ENCODE measurements at places on chromosomes 13 and 19.

DNA sequence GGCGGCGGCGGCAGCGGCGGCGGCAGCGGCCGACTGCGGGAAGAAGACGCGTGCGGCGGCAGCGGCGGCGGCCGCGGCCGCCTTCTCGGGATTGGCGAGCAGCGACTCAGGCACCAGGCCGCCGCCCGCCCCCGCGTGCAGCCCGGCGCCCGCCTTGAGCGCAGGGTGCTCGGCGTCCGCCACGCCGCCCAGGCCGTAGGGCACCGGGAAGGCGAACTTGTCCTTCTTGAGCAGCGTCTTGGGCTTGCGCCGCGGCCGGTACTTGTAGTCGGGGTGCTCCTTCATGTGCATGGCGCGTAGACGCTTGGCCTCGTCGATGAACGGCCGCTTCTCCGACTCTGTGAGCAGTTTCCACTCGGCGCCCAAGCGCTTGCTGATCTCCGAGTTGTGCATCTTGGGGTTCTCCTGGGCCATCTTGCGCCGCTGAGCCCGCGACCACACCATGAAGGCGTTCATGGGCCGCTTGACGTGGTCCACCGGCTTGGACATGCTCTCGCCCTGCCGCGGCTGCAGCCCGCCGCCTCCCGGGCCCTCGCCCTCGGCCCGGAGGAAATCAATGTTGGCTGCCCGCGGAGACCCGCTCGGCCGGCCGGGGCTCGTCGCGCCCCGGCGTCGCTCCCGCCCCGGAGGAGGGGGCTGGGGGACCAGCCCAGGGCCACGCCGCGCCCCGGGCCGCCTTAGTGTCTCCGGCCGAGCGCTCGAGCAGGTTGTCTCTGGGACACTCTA is 621 bp downstream of the SOX21 start:
- DNase-seq: peak; percentile 24

DNA sequence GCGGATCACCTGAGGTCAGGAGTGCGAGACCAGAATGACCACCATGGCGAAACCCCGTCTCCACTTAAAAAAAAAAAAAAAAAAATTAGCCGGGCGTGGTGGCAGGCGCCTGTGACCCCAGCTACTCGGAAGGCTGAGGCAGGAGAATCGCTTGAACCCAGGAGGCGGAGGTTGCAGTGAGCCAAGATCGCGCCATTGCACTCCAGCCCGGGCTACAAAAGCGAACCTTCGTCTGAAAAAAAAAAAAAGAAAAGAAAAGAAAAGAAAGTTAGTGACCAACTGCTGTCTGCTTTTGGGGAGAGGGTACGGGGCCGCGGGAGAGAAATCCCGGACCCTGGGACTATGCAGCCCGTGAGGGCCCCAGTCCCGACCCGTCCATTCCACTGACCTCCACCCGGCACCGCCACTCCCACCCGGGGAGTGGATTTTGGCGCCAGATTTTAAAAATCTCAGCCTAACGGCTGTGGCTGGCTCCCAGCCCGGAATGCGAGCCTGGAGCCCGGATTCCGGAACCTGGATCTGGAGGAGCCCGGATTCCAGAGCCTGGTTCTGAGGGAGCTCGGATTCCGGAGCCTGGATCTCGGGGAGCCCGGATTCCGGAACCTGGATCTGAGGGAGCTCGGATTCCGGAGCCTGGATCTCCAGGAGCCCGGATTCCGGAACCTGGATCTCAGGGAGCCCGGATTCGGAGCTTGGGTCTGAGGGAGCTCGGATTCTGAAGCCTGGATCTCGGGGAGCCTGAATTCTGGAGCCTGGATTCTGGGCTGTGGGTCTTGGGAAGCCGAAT is 6.1 kb upstream of the LMNB2 start:
- peak; percentile 99 for DNase-seq

DNA sequence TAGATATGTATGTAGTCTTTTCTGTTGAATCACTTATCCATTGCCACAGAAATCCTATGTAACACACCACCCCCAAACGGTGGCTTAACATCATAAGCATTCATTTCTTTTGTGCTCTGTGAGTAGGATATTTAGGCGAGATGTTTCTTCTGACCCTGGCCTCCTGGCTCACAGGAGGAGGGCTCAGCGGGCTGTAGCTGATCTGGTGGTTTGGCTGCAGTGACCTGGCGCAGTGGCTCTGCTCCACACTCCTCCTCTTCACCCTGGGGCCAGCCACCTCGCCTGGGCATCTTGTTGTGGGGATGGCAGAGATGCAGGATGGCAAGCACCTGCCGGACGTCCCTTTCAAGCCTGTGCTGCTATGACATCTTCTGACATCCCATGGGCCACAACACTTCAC is 147.1 kb upstream of the IRS2 start:
- DNase-seq: no peak

GRCh38 chr19:13583114-13583513 is 76.8 kb upstream of the CACNA1A start:
- no peak for DNase-seq

DNA sequence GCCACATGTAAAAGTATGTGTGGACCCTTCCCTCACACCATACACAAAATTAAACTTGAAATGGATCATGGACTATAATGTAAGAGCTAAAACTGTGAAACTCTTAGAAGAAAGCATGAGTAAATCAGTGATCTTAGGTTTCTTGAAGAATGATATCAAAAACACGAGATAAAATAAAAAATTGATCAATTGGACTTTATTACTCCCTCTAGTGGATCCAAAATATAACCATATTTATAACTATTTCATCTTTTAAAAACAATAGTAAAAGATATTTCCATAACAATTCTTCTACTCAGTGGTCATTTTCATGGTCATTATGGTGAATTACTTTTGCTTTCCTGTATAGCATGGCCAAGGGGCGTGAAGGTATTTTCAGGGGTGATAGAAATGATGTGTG is 174.6 kb upstream of the LSM14A start:
- DNase-seq: no peak

- DNase-seq: no peak
These were observed 46.3 kb upstream of the TPP2 start for GRCh38 chr13:102550507-102550906.

- DNase-seq: no peak
These were observed 161.8 kb downstream of the KCTD12 start for GRCh38 chr13:76724421-76724820.

DNA sequence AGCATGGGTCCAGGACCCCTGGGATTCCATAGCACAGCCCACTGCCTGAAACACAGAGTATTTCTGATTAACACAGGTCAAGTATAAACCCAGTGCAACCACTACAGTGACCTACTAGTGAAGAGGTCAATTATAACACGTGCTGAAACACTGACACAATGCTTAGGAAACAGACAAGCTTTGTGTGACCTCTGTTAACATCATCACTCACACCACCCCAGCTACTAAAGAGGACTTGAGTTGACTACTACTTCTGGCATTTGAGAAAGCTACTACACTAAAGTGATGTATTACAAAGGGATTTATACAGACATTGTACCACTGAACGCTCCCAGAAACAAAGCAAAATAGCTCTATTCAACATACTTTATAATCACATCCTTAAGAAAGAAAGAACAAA is 1935.9 kb upstream of the PCDH20 start:
- no peak for DNase-seq

GRCh38 chr13:40666045-40666932 is at the start of gene FOXO1:
FOXO1 (minus strand) TSS chr13:40666641; CDS start chr13:40666212, 429 bp downstream.
- DNase-seq: peak; percentile 90

DNA sequence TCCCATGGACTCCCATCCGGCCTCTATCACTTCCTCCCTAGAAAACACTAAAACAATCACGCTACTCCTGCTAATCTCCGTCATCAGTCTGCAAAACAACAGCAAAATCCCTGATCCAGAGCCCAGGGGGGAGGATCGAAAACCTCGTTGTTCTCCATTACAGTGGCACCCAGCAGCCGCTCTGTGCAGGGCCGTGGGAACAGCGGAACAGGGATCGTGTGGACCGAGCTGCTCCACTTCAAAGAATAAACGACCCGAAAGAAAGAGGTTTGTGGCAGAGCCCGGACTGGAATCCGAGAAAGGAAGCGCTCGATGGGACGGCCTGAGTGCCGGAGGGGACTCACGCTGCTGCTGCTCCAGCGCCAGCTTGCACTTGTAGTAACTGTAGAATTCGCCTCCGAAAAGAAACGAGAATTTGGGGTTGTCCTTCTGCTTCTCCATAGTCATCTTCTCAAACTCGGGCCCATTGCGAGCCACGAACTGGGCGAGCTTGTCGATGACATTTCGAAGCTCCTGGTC is 652 bp downstream of the CHERP start:
- no peak for DNase-seq

DNA sequence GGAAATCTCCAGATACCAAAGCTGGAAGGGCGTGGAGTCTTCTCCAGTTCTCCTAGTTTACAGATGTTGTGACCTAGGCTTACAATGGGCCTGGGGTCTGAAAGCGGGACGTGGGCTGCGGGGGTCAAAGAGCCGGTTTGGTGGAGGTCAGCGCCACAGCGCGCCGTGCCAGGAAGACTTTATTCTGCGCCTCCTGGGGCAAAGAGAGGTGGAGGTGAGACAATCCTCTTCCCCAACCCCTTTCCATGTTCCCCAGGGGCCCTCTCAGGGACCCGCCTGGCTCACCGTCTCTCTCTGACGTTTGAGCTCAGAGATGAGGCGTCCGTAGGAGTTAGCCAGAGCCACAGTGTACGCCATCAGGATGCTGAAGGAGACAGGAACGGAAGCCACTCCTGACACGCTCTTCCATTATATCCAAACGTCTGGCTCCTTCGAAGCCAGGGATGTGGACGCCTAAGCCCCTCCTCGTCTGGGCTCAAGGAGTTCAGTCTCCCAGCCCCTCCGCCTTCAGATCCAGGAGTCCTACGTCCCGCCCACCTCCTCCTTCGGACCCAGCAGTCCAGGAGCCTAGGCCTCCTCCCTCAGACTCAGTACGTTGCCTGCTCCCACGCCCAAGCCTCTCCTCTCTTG is 776 bp upstream of the LENG1 start:
- no peak for DNase-seq

DNA sequence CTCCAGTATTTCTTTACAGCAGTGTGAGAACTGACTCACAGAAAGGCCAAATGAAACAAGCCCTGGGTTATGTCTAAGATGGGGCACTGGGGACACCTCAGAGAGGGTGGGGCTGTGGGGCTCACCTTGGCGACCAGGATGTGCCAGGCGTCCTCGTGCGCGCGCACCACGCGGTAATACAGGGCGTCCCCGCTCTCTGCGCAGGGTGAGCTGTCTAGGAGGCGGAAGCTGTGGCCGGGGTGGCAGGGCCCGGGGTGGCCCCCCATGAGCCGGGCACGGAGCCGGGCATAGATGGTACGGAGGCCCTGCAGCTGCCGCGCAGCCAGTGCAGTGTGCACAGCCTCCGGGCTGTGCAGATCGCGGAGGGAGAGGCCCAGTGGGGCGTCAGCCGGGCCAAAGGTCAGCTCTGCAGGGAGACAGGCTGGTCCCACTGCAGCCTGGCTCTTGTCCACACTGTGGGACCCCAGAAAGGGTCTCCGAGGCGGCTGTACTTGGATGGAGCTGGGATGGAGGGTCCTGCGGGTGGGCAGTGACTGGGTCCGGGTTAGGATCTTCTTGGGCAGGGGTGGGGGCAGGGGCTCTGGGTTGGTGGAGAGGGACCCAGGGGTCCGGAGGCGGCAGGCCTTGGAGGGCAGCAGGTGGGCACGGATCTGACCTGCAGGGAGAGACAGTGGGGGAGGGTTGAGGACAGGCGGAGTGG is 3.4 kb downstream of the PEAK3 start:
- no peak for DNase-seq

DNA sequence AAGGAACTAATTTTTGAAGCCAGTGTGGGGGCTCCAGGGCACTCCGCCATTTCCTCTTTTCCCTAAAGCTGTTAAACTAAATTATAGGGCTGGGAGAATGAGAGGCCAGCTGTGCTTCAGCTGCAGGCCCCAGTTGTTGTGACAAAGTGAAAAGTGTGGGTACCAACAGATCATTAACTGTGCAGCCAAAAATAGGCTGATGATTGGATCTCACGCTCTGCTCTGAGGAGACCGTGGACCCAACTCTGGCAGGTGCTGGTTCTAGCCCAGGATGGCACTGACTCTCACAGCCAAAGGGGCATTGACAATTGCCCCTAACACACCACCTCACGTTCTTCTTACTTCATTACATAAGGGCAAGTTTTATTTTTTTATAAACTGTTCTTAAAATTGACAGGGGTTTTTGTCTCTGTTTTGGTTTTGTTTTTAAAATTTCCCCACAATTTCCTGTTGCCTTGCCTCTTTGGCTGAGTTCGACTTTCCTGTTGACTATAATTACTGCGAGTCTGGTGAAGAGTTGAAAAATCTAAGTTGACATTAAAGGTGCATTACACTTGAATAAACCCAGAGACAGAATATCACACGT is 391.0 kb downstream of the FGF9 start:
- DNase-seq: no peak

DNA sequence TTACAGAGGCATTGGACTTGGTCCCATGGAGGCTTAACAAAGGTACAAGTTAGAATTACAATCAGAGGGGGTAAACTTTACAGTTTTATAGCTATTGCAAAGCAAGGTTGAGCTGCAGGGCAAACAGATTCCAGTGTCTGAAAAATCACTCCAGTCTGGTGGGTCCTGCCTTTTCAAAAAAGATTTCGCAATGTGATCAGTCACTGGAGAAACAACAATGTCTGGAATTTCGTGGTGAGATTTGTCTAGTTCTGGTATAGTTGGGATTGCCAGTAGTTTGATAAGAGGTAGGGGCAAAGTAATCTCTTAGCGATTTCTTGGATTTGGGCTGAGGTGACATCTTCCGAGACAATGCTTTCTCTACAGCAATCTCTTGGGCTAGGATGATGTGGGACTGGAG is 1198.2 kb upstream of the PCDH9 start:
- no peak for DNase-seq

- DNase-seq: no peak
These were observed 42.4 kb upstream of the RANBP3 start for GRCh38 chr19:6020166-6020882.

DNA sequence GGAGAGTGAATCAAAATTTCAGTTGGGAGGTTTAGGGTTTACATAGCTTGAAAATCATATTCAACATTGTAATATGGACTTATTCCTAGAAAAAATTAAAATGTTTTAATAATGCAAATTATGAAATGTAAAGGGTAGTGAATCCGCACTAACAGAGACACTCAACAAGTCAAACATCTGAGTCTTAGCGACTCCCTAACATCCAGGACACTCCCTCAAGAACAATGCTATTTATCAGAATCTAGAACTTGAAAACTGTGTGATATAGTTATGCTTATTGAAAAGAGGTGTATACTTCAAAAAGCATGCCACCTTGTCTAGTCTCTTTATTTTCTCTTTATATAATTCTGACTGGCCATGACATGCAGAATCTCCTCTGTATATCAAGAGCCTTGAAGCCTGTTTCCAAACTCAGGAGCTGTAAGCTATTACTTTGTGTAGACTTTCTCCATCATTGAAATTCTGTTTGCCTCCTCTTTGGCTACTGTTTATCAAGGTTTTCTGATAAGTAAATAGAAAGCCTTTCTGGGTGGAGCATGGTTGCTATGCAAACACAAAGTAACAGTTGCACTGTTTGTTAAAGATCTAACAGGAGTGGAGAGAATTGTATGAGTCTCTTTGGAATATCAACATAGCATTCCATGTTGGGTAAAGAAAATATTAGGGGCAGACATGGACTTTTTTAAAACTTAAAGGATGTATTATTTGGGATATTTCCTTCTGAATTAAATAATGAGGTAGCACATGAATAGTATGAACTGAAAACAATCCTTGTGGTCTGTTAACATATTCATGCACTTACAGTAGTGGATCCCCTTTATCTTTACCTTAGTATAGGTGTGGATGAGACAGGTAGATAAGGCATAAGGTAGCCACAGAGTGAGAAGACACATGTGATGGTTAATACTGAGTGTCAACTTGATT is 56.4 kb upstream of the MBNL2 start:
- DNase-seq: no peak
